ENCODE measurements at places on chromosomes 3 and 15.

DNA sequence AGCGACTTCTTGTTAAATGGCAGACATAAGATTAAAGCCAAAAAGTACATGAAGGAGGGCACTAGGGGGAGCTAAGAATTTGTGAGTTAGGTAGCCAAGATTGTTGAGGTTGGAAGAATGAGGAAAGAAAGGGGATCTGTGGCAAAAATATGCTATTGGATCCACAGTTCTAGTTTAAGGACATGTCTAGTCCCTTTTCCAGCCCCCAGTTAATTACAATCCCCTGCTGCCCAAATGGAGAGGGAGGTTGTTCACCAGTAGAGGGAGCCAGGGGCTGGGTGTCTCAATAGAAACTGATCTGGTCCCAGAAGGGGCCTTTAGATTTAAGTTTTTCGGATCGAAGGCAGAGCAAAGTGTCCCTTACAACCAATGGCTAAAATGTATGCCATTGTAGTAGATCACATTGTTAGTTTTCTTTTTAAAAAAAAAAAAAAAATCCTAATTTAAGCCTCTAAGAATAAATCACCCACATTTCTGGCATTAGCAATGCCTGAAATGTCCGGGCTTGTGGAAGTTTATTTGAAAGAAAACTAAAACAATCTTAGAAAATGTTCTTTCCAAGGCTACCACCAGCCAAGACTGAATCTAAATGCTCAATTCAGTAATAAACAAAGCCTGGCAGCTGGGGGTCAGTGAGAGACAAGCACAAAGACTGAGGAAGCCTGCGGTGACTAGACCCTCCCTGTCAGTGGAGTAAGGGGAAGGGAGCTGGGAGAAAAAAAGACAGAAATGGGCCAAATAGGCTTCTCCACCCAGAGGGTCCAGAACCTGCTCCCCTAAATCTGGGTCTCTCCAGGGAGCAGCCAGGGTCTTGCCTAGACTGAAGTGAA is 7.1 kb downstream of the COL8A1 start:
- no peak for DNase-seq

DNA sequence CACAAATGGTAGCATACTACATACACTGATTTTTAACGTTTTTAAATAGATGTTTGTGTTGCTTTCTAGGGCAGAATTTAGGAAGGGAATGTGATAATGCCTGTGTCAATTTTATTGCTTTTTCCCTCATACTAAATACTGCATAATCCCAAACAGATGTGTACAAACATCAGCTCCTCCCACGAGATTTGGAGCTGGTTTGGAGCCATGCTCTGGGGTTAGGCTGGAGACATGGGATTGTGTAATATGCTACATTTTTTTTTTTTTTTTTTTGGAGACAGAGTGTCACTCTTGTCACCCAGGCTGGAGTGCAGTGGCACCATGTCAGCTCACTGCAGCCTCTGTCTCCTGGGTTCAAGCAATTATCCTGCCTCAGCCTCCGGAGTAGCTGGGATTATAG is 80.1 kb downstream of the EBLN2 start:
- DNase-seq, result no peak

DNA sequence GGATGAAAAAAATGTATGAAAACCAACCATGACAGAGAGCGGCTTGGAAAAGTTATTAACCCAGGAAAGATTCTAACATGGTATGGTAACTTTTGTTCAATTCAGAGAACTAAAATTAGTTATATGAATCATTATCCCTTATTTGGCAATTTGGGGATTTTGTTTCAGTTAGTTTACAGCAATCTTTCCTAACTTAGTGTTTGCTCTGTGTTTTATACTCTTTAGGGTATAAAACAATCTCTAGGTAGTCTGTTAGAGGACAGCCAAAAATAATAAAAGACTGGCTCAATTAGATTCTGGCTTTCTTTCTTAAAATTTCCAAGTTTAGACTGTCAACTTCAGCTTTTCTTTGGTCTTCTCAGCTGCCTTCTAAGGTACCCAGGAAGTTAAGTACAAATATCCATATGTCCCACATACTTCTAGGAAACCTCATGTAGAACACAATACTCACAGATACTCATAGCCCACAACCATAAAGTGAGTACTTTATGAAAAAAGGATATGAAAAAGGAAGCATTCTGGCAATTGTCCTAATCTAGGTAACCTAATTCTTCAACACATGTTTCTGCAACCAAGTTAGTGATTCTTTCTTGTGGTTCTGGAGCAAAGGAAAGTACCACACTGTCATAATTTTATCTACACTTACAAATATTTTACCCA is 849.3 kb downstream of the ROBO1 start:
- DNase-seq, result no peak

DNA sequence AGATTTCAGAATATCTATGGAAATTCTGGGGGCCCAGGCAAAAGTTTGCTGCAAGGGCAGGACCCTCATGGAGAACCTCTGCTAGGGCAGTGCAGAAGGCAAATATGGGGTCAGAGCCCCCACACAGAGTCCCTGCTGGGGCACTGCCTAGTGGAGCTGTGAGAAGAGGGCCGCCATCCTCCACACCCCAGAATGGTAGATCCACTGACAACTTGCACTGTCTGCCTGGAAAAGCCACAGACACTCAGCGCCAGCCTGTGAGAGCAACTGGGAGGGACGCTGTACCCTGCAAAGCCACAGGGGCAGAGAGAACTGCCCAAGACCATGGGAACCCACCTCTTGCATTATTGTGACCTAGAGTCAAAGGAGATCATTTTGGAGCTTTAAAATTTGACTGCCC is 13.8 kb downstream of the CCNDBP1 start:
- no peak for DNase-seq

GRCh38 chr3:126714276-126714900 is 10.3 kb downstream of the CHCHD6 start:
- DNase-seq, result no peak

DNA sequence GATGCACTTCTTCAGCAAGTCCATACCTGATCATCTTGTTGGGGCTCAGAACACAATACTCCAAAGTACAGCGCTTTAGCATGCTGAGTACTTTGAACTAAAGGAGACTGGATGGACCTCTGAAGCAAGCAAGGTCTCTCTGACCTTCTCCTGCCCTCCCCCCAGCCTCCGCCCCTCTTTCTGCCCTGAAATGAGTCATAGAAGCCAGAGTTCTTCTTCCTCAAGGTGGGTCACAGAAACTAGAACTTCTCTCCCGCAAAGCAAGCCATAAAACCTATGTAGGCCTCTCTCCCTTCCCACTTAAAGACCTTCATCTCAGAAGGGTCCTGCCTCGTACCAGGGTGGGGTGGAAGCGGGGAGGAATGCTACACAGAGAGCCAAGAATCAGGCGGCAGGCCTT is 230.5 kb upstream of the PROK2 start:
- DNase-seq, result no peak

DNA sequence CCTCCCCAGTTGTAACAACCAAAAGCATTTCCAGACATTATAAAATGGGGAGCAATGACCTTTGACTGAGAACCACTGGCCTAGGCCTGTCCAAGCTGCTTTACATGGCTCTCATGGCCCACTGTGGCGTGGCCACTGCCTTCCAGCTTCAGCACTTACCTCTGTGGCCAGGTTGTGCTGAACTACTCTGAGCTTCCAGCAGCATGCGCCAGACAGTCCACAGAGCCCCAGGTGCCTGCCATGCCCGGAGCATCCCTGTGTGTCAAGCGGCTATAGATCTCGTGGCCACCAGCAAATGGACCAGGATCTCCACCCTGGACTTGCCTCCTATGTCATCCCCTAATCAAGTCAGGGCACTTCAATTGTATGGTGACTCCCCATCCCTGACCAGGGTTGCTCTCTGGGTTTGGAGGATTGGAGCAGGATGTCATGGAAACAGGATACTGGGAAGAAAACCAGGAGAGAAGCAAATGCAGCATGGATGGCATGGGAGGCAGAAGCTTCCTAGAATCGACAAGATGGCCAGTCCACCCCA is 199.7 kb downstream of the UACA start:
- DNase-seq, result no peak

GRCh38 chr3:150218236-150218635 is 189.9 kb upstream of the TSC22D2 start:
- no peak for DNase-seq

DNA sequence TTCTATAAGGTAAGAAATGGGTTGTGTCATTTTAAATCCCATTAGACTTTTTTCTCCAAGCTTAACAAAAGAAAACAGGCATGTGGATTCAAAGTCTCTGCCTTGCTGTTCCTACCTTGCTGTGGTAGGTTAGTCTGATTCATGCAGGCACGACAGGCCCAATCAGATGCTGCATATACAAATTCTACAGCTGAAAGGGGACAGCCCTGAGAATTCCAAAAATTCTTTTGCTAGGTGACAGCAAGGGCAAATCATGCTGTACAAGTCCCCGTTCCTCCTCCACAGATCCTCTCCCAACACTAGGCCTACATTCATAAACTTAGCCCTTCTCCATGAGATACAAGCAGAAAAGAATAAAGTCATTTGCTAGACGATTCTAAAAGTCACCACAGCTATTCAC is 161.2 kb upstream of the THBS1 start:
- DNase-seq, result no peak

GRCh38 chr3:16802389-16802788 is 82.4 kb upstream of the PLCL2 start:
- DNase-seq, result no peak

- peak; percentile 76 for DNase-seq
Observed at GRCh38 chr3:115819785-115820384, 196.6 kb downstream of the GAP43 start.

DNA sequence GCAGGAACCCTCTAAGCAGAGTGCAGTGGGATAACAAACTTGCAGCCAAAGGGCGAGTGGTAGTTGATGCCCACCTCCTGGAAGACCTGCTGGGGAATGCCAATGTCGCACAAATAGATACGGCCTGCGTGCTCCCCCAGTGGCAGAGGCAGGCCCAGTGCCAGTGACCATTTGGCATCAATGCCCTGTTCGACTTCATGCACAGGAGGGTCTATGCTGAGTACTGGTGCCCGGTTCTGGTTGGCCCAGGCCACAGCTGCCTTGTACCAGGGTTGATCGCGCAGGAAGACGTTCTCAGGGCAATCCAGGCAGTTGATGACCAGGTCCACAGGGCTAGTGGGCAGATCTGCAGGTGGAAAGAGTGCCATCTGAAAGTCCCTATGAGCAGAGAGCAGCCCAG is 17.0 kb downstream of the CLK3 start:
- DNase-seq, result no peak

DNA sequence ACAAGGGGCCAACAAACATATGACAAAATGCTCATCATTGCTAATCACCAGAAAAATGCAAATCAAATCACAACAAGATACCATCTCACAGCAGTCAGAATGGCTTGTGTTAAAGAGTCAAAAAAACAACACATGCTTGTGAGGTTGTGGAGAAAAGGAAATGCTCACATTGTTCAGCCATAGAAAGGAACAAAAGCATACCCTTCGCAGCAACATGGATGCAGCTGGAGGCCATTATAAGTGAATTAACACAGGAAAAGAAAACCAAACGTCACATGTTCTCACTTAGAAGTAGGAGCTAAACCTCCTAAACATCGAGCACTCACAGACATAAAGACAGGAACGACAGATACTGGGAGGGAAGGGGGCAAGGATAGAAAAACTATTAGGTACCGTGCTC is 678.4 kb upstream of the GRM7 start:
- DNase-seq, result no peak

DNA sequence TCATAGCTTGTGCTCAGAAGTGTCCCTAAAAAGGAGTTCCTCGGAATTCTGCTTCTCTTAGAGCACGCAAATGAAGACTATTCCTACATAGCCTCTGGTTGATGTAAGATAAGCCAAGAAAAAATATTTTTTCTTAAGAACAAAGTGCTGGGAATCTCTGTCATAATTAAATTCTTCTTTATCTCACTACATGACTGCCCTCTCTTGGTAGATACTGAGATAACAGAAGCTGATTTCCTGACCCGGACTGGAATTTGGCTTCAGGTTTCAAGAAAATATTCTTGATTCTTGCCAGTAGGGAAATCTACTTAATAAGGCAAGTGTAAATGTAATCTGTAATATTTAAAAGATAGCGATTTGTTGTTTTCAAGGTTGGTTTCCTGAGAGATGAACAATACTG is 31.3 kb upstream of the SETMAR start:
- DNase-seq, result no peak

- no peak for DNase-seq
Observed at GRCh38 chr3:155504682-155505081, 211.2 kb upstream of the STRIT1 start.

DNA sequence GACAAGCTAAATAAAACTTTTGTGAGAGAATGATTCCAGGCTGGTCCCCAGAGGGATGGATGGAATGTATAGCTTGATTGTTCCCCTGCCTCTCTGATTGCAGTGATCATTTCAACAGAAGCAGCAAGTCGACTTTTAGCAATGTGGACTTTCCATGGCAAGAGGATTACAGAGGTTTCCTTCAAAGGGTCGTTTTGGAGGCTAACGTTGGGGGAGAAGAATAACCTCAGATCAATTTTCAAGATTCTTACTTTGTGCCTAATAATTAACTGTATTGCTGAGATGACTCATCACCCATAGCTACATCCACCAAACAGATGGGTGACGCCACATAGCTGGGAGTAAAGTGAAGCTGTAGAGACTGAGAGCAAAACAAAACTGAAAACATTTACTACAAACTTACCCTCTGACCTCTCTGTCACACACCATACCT is 79.9 kb downstream of the GTPBP8 start:
- DNase-seq, result no peak

- no peak for DNase-seq
Observed at GRCh38 chr3:175199961-175200360, 340.8 kb downstream of the NAALADL2 start.

DNA sequence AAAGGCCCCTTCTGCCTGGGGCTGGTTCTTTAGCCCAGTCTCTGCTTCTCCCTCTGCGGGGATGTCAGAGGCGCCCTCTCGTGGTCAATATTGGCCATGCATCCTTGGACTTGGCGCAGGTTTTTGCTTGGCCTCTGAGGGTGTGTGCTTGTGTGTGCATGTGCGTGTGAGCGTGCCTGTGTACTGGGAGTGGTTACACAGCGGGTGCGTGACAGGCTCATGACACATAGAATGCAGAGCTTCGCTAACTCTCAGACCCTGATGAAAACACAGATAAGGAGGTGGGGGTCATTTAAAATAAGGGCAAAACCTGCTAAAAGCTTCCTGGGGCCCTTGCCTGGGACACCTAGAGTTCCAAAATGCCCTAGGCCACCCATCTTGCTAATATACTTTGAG is 160.9 kb downstream of the SMAD6 start:
- DNase-seq, result peak; percentile 63

DNA sequence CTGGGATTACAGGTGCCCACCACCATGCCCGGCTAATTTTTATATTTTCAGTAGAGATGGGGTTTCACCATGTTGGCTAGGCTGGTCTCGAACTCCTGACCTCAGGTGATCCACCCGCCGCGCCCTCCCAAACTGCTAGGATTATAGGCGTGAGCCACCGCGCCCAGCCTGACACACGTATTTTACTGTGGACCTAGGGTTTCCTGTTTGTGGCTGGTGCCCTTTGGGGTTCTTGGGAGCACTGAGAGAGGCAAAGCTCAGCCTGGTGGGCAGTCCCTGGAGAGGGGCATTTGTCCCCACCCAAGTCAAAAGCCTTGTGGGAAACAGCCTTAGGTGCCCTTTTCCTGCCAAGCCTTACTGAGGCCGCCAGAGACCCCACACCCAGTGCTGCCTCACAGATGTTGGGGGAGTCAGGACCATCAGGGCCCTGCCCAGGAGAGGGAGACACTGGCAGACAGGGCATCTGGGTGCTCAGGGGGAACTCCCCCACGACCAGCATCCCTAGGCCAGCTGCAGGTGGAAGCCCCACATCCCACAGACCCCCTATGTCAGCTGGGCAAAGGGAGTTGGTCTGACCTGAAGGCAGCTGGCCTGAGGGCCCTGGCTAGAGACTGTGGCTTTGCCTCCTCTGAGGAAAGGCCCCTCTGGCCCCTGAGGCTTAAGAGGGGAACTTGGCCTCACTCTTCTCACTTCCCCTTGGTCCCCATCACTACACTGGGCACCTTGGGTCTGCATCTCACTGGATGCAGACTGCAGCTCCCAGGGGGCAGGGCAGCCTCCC is 35.1 kb downstream of the DNAH1 start:
- DNase-seq, result no peak
